NCI-H1092 treated with DMSO at 0.1 percent for 48 hours (cell line): ENCODE measurements at places on chromosomes 12 and 14.
A peak's percentile ranks its signal among the peaks of the same experiment; 100 is the strongest.

- no peak for DNase-seq
Observed at GRCh38 chr12:39380090-39380489, 62.8 kb downstream of the KIF21A start.

DNA sequence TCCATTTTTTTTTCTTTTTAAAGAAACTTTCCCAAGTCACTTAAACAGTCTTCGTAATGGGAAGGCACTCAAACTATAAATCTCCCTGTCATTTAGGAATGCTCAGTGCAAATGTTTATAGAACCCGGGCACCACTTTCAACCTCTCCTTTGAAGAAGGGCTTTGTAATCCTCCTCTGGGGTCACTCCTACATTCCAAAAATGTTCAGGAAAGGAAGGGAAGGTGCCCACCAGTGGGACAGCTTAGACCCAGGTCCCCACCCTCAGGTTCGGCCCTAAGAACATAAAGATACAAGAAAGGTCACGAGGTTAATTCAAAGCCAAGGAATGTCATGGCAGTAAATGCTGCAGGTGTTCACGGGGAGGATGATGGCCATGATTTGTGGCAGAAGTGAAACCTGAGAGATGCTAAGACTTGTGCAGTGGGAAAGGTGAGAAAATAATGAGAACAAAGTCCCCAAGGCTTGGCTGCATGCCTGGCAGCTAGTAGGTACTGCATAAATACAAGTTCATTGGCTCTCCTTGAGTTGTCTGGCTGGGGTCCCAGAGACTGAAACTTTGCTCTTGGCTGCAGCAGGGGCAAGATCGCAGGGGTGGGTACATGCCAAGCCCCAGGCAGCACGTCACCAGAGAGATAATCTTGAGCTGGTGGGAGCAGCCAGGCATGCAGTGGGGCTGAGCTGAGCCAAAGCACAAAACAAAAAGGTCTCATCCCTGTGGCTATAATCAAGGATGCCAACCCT, 21.1 kb downstream of the KRT18 start:
- no peak for DNase-seq

- DNase-seq: peak; percentile 49
Observed at GRCh38 chr14:51328064-51328771, 88.2 kb downstream of the TMX1 start.

DNA sequence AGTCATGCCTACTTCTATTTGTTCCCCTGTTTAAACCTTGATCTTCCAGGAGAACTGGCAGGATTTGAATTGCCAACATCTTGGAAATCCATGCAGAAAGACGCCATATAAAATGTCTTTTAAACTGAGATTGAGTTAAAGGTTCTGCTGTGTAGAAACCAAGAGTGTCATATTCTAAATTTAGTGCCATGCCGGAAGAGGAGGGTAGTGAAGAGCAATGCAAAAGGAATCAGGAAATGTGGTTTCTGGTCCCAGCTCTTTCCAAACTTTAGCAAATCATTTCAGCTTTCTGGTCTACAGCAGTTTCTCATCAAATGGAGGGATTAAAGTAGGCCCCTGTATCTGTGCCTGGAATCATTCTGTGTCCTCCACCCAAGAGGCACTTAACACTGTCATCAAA, 85.7 kb downstream of the BTG1 start:
- DNase-seq: no peak

- DNase-seq: no peak
Observed at GRCh38 chr12:48750769-48751356, 34.4 kb upstream of the CCNT1 start.

DNA sequence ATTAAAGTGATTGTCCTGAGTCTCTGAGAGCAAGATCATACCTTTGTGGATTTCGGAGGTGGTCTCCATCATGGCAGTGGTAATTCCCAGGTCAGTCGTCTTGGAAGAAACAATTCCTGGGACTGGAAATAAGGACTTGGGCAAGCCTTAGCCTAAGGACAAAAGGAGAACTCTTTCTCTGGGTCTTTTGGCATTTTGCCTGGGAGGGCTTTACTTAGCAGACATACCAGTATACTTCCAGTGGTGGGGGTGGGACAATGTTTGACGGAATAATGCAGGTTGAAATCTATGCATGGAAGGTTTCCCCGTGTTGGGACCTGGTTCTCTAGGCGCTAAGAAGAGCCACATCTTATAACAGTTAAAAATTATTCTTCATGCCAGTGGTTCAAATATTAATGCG, 70.4 kb upstream of the USP44 start:
- DNase-seq: no peak

- DNase-seq: no peak
Observed at GRCh38 chr12:22126758-22127157, 80.7 kb downstream of the CMAS start.

GRCh38 chr12:53097564-53098353, at the start of gene IGFBP6:
TSS of gene IGFBP6 (plus strand) at chr12:53097667. CDS start at chr12:53097718, 51 bp downstream.
- DNase-seq: peak; percentile 35

GRCh38 chr14:96297997-96298515, 42.0 kb downstream of the BDKRB1 start:
- no peak for DNase-seq

GRCh38 chr14:76227450-76228050, 75.8 kb downstream of the GPATCH2L start:
- DNase-seq: no peak

DNA sequence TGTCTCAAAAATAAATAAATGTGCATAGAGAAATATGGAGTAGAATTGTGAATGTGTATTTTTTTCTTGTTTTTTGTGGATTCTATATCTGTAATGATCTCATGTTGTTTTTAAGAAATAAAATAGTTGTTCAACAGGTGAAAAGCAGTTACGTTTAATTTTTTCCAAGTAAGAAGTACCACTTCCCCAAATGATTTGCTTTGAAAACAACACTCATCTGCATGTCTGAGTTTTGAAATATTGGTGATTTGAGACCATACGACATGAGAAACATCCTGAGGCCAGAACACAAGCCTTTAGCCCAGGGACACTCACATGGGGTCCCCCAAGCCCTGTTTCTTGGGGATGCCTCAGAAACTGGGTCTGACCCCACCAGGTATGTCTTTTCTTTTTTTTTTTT, 4.2 kb upstream of the FICD start:
- DNase-seq: no peak

DNA sequence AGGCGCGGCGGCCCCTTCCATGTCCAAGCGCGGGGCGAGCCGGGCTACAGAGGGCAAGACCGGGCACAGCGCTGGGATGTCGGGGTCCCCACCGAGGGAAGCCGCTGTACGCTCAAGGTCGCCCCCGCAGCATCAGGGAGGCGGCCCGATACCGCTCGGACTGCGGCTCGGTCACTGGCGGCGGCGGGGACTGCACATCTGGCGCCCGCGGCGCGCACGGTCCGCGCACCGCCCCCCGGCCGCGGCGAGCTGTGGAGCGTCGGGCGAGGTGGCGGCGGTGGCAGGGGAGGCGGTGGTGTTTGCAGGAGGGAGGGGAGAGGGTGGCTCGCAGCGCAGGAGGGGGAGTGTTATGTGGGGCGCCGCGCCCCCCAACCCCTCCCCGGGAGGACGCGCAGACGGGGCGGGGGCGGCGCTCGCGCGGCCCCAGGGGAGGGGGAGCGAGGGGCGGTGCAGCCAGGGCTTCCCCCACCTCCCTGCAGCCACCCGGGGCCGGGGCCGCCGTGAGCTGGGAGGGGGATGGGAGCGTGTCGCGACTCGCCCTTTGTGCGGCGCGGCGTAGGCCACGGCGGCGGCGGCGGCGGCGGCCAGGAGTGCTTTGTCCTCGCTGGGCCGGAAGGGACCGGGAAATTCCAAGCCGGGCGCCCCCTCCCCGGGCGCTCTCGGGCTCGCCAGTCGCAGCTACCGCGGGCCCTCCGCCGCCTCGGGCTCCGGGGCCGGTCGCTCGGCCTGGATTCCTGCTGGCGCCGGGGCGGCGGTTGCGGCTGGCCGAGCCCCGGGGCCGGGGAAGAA, at the start of gene NUAK1:
Gene NUAK1, minus strand, starts transcription at position 322 of the 789 bp plus-strand sequence. Its CDS starts 301 bp downstream, at position 21.
- peak; percentile 64 for DNase-seq

GRCh38 chr12:123621619-123622530, 11.6 kb downstream of the EIF2B1 start:
- no peak for DNase-seq
